H4 (cell line): ENCODE measurements at places on chromosomes 11 and 22. TPM values are rescaled to one million over a fixed set of nuclear protein-coding genes. Genes with fewer than 3 reads are reported as not detected.

GRCh38 chr11:85590848-85591483 lies 36.2 kb downstream of the DLG2 start:
- DNase-seq = peak; percentile 46

DNA sequence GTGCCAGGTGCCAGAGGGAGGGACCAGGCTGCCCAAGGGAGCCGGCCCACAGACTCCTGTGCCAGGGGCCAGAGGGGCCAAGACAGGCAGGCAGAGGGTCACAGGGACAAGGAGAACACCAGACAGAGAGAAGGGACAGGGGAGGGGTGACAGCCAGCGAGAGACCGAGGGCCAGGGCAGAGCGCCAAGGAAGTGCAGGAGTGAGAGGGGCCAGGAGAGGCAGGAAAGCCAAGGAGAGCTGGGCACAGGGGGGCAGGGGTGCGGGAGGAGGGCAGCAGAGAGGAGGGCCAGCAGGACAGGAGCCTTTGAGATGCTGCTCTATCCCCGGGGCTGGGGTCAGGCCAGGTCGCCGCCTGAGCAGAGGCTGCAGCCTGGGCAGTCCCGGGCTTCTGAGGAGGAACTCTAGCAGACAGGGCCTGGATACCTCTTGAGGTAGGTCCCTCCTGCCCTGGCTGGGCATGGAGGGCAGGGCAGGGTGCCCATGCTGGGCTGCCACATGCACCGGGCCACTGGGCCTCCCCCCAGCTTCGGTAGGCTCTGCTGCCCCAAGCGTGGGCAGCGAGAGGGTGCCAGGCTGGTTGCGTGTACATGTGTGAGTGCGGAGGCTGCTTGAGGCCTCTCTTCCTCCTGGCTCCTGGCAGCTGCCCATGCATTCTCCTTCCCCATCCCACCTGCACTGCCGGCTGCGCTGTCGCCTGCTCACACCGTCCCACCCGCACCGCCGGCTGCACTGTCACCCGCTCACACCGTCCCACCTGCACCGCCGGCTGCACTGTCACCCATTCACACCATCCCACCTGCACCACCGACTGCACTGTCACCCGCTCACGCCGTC lies 12.2 kb downstream of the LSP1 start:
- peak; percentile 52 for DNase-seq

- no peak for DNase-seq
Measured at GRCh38 chr22:48138855-48139254, 1376.4 kb downstream of the TBC1D22A start.

GRCh38 chr11:58629857-58630256 lies 7.4 kb downstream of the CNTF start:
- peak; percentile 29 for DNase-seq

CEP126 gene
- total RNA-seq = 1.1 and 1.2 TPM in 2 replicates

MYEOV gene
- 2.2 TPM in 1 of 2 replicates, not detected in the other for total RNA-seq

GRCh38 chr11:8959546-8960166 lies 4.6 kb downstream of the TMEM9B start:
- DNase-seq = peak; percentile 80

RAB36 gene
- 3.0 and 3.7 TPM in 2 replicates for total RNA-seq

DNA sequence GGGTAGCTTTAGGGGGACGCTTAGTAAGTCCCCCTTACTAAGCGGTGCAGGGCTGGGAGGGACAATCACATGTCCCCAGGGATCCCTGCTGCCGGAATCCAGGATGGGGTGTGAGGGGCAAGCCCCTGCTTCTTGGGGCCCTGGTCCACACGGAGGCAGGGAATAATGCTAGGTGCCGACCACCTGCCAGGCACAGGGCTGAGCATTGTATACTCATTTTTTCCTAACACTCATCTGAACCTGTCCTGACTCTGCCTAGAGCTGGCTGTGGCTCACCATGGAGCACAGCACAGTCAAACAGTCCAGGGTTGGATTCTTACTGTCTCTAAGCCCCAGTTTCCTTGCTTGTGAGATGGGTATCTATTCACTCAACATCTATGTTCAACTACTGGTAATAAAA lies 1.4 kb upstream of the LTBP3 start:
- no peak for DNase-seq

NCR3LG1 gene
- 3.5 and 4.6 TPM in 2 replicates for total RNA-seq

PKP3 gene
- 2.4 and 3.0 TPM in 2 replicates for total RNA-seq

DNA sequence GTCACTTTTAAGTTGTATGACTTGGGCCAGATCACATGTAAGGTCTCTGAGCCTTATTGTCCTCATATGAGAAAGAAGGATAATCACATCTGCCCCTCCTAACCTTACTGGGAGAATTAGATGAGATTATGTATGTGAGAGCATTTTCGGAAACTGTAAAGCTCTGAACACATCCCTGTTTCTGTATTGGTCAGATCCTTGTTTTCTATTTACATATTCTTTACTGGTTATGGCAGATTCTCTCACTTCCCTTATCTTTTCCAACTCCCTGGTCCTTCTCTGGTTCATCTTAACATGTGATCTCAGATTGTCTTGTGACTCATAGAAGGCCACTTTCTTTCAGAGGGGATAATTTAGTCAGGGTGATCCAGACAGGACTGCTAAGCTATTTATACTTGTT lies 41.8 kb downstream of the CCDC81 start:
- no peak for DNase-seq

GRCh38 chr11:18394275-18394927 lies at the start of gene LDHA:
LDHA (plus strand) TSS chr11:18394563; CDS start chr11:18396843, 2,280 bp downstream.
- peak; percentile 98 for DNase-seq

SELENOM gene
- 2.3 and 10.0 TPM in 2 replicates for total RNA-seq

DNA sequence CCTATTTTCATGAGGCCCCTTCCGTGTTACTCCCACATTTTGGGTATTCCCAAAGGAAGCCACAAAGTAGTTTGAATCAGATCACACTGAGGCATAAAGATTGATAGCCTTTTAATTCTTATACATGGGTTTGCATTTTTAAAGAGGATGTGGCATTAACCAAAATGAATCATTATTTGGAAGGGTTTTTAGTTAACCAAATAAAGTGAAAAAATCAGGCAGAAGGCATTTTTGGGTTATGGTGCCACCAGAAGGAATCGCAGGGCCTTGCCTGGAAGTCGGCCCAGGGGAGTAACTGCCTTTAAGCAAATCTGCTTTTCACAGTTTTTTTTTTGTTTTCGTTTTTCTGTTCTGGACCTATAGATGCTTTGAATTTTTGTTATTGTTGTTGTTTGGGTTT lies 55.4 kb downstream of the HSD17B12 start:
- DNase-seq = peak; percentile 52

GRCh38 chr11:30698425-30698824 lies 112.3 kb upstream of the MPPED2 start:
- no peak for DNase-seq

- no peak for DNase-seq
Measured at GRCh38 chr11:73493956-73494598, 103.8 kb downstream of the FAM168A start.

DNA sequence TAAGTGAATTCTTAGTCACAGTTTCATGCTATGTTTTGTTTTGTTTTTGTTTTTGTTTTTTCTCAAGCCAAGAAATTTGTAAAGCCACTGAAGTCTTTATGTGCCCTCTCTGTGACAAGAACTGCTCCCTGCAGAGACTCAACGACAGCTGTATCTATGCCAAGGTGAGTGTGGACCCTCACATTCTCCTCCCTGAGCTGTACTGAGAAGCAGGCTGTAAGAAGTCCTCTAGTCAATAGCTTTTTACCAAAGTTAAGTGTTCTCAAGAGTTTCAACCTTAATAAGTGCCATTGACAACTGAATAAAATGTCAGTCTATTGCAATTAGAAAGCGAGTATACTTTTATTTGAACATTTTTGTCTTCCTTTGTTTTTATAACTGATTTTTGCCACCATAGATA lies 18.9 kb downstream of the MUC15 start:
- no peak for DNase-seq

TXN2 gene
- 13.6 and 15.6 TPM in 2 replicates for total RNA-seq

DNA sequence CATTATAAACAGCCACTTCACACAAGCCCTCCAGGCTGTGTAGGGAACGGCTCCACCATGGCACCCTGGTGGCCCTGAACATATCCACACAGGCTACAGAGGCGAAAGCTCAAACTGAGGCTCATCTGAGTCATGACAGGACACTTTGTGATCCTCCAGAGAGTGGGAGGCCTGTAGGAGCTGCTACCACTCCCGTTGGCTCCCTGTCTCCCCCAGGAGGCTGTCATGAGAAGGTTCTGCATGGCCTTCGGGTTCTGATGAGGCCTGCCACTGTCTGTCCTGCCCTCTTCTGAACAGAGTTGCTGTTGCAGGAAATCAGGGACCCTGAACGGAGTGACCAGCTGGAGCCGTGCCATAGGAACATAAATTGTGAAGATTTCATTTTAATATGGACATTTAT lies 23.8 kb upstream of the ALDH3B2 start:
- DNase-seq = peak; percentile 21

GRCh38 chr11:47732271-47732670 lies 17.1 kb upstream of the AGBL2 start:
- DNase-seq = no peak

DNA sequence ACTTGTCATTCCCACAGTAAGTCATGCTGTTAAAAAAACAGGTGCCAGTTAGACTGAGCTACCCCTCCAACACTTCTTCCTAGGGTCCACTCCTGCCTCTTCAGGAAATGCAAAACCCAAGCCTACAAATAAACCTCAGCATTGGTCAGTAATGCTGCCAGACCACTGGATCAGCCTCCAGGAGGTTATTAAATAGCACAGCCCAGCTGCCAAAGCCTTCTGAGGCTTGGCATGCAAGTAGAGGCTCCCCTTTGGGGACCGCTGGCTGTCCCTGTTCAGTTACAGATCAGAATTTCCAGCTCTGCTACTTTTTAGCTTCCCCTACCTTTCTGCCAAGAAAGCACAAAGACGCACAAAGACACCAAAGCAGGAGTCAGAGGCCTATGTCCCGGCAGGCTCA lies 33.3 kb downstream of the ABTB2 start:
- DNase-seq = no peak

GRCh38 chr11:88555829-88556202 lies 218.3 kb upstream of the CTSC start:
- DNase-seq = peak; percentile 9

TMEM132A gene
- total RNA-seq = 28.6 and 39.0 TPM in 2 replicates

GRCh38 chr22:36311386-36312085 lies 58.6 kb downstream of the APOL1 start:
- no peak for DNase-seq

POU2AF3 gene
- total RNA-seq = 2.3 TPM in 1 of 2 replicates, not detected in the other

GRCh38 chr22:22357024-22357883 lies 112.7 kb downstream of the VPREB1 start:
- DNase-seq = peak; percentile 48

GRCh38 chr11:70111269-70112016 lies 33.3 kb downstream of the ANO1 start:
- DNase-seq = peak; percentile 93

RFPL1 gene
- total RNA-seq = 0.08 TPM in 1 of 2 replicates, not detected in the other

DNA sequence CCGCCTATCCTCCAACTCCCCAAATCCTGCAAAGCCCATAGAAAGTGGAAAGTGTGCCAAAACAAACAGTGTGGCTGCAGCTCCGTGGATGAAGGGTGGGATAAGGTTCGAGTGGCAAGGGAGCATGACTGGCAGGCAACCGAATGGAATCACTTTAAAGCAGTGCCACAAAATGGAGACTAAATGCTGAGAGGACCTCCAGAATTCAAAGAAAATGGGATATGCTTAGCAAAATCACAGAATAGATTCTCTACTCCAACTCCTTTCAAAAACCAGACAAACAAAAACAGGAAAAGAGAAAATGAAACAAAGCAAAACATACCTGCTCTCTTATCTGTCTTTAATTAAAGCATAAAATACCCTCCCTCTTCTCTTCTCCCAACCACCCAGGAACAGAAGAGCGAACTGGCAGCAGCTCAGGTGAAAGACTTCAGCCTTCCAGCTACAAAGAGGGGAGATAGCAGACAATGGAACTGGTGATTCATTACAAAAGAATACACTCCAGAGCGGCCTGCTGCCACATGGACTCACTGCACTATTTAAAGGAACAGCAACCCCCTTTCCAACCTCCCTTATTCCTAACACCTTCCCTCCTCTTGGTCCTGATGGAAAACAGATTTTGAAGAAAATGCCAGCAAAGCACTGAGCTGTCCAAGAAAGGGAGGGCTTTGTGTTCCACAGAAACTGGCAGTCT lies 118.5 kb downstream of the APOL5 start:
- peak; percentile 85 for DNase-seq

DNA sequence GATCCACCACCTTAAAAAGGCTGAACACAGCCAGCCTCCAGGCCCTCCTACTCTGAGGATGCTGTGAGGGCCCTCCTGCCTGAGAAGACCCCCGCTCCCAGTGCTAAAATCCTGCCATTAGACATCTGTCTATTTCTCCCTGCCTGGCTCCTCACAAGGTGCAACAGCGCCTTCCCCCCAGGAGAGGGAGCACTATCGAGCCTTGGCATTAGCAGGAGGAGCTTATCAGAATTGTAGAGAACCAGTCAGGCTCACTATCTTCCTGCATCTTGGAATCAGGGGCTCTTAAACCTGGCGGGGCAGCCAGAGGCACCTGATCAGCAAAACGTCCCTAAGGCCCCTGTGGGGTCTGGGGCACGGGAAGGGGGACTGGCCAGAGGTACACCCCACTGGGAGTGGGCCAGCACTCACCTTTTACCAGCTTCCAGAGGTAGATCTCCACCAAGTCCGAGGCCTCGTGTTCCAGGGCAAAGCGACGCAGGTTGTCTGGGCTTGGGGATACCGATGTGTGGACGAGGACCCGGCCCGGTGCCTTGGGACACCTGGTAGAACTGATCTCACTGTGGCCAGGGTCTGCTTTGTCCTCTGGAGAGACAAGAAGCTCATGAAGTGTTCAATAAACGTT lies 28.7 kb downstream of the CHRDL2 start:
- DNase-seq = peak; percentile 58

UBQLN3 gene
- not detected in 2 replicates for total RNA-seq

GRCh38 chr22:27065279-27065678 lies 407.9 kb downstream of the MIAT start:
- no peak for DNase-seq

GRCh38 chr11:133347988-133348387 lies 184.3 kb downstream of the OPCML start:
- DNase-seq = no peak

GRCh38 chr22:22462813-22463567 lies 45.6 kb downstream of the ZNF280B start:
- no peak for DNase-seq

DNA sequence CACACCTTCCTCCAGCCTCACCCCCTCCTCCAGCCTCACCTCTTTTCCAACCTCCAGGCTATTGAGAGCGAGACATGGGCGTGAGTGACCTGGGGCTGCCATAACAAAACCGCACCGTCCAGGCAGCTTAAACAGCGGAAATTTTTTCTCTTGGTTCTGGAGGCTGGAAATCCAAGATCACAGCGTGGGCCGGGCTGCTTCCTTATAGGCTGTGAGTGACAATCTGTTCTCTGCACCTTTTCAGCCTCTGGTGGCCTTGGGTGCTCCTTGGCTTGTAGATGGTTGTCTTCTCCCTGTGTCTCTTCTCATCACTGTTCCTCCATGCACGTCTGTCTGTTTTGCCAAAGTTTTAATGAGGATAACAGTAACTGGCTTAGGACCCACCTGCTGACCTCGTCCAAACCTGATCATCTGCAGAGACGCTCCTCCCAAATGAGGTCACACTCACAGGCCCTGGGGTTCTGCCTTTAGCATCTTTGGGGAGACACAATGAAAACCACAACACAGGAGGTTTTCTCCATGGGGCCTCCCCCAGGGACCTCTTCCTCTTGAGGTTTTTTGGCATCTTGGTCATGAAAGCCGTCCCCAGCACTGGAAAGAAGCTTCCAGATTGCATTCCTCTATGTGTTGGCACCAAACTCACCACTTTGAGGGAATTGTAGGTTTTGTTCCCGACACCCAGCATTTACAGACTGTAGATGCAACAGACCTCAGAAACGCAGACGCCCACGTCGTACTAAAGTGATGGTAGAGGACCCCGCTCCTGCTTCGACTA lies 878.1 kb downstream of the BRD1 start:
- DNase-seq = no peak

FBXO3 gene
- 49.9 and 62.1 TPM in 2 replicates for total RNA-seq

- no peak for DNase-seq
Measured at GRCh38 chr22:31329453-31330215, 16.5 kb downstream of the PATZ1 start.

ELF5 gene
- not detected in 2 replicates for total RNA-seq
